ENCODE measurements at places on chromosomes 12 and 14.

- peak; percentile 41 for DNase-seq
Observed at GRCh38 chr14:64721391-64721791, 17.2 kb downstream of the PLEKHG3 start.

GRCh38 chr12:106327309-106327869, 24.9 kb downstream of the TCP11L2 start:
- no peak for DNase-seq

DNA sequence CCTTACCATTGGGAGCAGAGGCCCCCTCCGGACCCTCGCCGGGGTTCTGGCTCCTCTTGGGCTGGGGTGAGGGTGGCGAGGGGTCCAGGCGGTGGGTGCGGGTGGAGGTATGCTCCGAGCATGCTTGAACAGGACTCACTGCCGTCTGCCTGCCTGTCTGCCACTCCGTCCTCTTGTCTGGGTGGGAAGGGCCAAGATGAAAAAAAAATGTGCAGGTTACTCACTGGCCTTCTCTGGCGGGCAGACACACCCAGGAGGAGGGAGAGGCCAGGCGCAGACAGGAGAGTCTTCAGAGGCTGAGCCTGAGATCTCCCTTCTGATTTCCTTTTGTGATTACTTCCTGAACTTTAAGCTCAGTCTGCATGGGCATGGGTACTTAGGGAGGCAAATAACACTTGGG, 76.1 kb downstream of the STON2 start:
- peak; percentile 86 for DNase-seq

GRCh38 chr12:42564996-42565395, 24.6 kb downstream of the PRICKLE1 start:
- no peak for DNase-seq

GRCh38 chr12:129871991-129872972, 31.5 kb downstream of the TMEM132D start:
- no peak for DNase-seq

Data from NCI-H524 (cell line).